ENCODE measurements at places on chromosomes 1 and 21.

DNA sequence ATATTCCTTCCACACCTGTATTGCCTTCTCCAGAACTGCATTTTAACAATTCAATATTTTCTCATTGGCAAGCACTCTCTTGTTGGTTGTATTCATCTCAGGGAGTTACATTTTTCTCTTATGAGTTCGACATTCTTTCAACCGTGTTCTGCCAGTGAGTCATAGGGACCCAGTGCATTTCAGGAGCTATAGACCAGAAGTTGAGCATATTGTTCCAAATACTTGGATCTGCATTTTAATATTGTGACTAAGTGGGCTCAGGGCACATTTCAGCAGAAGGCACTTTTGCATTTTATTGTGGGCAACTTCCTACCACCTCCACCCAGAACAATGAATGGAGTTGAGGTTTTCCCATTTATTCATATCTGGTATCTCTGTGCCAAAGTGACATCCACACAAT lies 132.8 kb downstream of the TNFSF18 start:
- DNase-seq: no peak

- no peak for DNase-seq
These were observed 222.1 kb downstream of the GRIK1 start for GRCh38 chr21:29717659-29718058.

DNA sequence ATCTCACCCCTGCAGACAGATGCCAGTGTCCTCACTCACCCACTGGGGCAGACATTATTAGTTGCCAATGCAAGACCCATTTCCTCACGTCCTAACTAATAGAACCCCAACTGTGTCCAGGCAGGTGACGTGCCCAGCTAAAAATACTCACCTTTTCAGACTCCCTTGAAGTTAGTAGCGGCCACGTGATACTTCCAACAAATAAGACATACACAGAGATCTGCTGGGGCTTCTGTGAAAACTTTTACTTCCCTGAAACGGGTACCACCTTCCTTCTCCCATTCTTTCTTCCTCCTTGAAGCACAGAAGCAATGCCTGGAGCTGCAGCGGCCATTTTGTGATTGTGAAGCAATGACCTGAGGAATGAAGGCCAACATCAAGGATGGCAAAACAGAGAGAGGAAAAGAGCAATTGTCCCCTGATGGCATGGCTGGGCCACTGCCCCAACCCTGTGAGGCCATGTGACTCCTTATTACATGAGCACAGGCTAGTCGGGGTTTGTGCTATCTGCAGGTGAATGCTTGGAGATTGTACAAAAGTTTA lies 74.4 kb upstream of the TMPRSS2 start:
- DNase-seq: no peak

DNA sequence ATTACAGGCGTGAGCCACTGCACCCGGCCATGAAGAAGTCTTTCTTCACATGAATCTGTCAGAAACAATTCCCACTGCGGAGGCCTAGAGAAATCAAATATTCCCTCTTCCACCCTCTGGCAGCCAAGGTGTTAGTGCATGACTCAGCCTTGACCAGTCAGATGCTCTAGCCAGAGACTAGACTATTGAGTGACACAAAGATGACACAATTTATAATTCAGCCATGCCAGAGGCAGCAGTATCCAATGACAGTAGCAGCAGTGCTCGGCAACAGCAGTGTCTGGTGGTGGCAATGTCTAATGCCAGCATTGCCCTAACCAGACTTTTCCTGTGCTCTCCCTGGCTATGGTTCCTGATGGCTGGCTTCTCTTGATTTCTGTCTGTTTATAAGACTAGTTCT lies 8.7 kb downstream of the CTXND2 start:
- no peak for DNase-seq

GRCh38 chr1:211326140-211326527 lies 499 bp upstream of the TRAF5 start:
- DNase-seq: no peak

GRCh38 chr1:109530457-109531087 lies 9.1 kb upstream of the GPR61 start:
- DNase-seq: no peak

DNA sequence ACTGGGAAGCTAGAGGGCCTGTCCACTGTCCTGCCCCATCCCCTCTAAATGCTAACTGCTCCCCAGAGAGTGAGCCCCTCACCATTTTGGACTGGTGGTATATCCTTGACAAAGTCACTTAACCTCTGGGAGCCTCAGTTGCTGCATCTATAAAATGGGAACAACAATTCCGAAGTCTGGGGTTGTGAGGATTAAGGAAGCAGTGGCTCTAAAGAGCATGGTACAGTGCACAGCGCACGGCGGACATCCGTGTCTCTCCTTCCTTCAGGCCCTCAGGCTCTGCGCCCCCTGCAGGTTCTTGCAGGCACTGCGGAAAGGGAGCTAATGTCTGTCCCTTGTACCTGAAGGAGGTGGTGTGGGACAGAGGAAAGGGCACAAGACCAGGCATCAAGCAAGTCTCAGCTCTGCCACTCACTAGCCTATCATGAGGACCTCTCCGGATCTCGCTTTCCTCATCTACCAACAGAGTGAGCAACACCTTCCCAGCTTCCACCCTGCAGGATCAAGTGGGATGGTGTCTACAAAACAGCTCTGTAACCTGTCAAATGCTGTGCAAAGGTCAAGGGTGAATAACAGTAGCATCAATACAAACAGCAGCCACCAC lies 20.1 kb downstream of the ECE1 start:
- DNase-seq: peak; percentile 61

DNA sequence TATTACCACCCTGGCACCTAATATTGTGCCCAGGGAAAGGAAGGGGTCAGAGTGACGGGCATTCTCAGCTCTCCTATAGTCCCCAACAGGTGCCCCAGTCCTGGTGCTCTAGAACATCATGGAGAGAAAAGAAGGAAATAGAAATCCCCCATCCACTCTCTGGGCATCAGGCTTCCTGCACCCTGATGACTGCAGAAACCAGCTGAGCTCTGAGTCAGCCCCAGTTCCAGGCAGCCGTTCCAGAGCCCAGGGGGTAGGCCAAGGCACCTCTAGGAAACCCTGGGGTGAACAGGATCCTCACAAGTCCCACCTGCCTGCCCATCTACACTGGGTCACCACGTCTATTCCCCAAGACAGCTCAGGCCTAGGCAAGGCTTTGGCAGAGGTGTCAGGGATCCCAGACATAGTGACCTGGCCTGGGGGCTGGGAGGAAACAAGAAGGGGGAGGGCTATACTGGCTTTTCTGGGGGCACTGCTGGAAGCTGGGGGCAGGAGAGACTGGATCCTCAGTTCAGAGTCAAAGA lies 709 bp downstream of the NECTIN4 start:
- no peak for DNase-seq

- no peak for DNase-seq
These were observed 64.9 kb downstream of the LMO4 start for GRCh38 chr1:87393445-87394085.

GRCh38 chr1:46205791-46206190 lies 2.7 kb downstream of the LURAP1 start:
- no peak for DNase-seq

Data from stimulated activated CD4-positive, alpha-beta T cell treated with anti-CD3 and anti-CD28 coated beads, TNF-alpha, amount 100 ng/mL, for 1 hour (primary cell).